Globus pallidus (tissue), 1 donor: ENCODE measurements at places on chromosomes 6 and 20.

DNA sequence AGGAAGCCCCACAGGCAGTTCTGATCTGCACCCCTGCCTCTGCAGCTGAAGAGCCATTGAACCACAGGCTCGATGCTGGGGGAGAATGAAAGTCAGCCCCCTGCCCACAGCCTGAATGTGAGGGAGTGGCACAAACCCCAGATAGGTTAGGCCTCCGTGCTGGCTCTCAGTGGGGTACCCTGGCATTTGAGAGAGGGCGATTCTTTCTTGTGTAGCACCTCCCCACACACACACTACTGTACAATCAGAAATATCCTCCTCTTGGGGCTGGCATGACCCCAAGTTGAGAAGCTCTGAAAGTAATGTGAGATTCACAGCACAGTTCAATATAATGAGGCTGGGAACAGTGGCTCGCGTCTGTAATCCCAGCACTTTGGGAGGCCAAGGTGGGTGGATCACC lies 17.9 kb downstream of the TTBK1 start:
- no peak for DNase-seq

- no peak for DNase-seq
These were observed 30.3 kb upstream of the MAPK13 start for GRCh38 chr6:36099869-36100483.

GRCh38 chr6:20755631-20756030 lies 221.4 kb downstream of the CDKAL1 start:
- DNase-seq: no peak

GRCh38 chr6:14652536-14652935 lies 535.0 kb downstream of the CD83 start:
- no peak for DNase-seq

DNA sequence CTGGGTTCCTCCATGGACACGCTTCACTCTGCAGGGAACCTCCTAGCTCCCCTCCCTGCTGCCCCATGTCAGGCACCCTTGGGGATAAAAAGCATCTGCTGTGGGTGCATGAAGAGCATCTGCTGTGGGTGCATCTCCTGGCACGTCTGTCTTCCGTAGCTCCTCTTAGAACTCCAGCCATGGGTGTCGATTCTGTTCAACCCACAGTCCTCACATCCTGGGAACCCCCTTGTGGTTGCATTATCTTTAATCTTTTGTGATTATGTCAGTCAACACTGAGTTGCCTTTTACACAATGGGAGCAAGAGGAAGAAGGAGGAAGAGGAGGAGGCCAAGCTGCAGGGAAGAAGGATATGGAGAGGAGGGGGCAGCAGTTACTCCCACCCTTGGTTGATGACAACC lies 24.1 kb upstream of the CCR6 start:
- no peak for DNase-seq

DNA sequence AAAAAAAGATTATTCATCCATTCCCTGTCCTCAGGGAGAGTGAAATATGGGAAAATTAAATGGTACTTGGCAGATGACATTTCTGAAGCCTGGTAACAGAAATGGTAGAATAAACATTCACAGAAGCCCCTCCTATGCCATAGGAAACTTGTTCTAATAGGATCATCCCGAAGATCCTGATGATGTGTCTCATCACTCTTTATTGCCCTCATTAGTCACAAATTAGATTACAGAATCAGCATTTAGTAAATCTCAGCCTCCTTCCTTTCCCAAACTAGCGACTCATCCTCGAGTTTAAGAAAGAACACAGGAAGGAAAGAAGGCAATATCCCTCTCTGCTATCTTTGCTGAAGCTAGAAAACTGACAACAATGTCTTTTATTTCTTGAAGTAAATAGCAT lies 154.4 kb downstream of the TMEM200A start:
- no peak for DNase-seq

DNA sequence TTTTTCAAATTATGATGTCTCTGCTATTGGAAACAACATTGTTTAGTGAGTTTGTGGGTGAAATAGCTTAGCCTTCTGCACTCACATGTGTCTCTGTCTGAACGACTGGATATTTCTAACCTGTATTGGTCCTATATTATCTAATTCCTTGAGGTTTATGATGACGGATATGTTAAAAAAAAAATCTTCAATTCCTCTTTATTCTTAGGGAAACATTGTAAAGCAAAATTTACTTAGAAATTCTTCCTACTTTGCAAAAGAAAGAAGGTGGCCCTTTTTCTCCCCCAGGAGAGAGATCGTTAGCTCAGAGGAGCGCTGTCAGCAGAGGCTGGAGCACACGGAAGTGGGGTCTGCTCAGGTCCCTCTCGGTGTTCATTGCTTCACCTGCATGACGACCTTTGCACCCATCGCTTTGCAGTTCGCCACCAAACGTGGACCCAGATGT lies 149.8 kb downstream of the ZDHHC14 start:
- DNase-seq: no peak

GRCh38 chr6:144352331-144352730 lies 67.2 kb downstream of the UTRN start:
- DNase-seq: no peak

GRCh38 chr20:63014710-63015109 lies 7.9 kb upstream of the BHLHE23 start:
- no peak for DNase-seq

DNA sequence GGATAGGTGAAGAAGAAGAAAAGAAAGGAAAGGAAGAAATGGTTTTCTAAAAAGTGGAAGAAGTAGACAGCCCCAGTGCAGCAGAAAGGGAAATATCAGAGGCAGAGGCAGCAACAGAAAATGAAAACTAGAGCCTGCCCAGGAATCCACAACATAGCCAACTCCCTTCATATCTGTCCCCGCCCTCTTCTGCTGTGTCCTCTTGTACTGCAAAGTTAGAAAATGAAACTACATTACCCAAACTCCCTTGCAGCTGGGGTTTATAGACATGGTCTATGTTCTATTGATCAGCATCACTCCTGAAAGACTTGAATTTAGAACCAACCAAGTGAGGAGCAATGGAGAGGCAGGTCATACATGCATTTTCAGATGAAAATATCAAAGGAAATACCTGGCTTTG lies 200.5 kb upstream of the PHACTR1 start:
- no peak for DNase-seq

DNA sequence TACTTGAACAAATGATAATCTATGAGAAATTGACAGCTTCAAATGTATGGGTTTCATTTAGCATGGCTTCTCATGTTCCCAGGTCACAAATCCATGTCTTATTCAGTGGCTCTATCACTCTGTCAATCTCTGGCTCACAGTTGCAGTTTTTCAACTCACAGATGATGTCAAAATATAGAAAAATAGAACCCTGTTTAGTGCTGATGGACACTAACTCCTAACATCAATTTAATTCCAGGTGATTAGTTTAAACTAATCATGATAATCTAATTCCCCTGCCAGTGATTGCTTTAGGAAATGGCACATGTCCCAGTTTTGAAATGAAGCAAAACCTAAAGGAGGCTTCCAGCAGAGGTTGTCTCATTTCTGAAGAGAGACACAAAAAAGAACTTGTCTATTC lies 13.0 kb downstream of the KHDC1 start:
- no peak for DNase-seq
